CD4-positive, alpha-beta T cell treated with Interleukin-17A for 4 hours (primary cell): ENCODE measurements at places on chromosomes 11 and 22.

GRCh38 chr11:46533396-46534100 is 60.3 kb downstream of the AMBRA1 start:
- DNase-seq = no peak

GRCh38 chr22:31085493-31085824 is 4.3 kb downstream of the SMTN start:
- DNase-seq = no peak

GRCh38 chr22:35198738-35199137 is 58.6 kb upstream of the HMGXB4 start:
- DNase-seq = no peak

- no peak for DNase-seq
Measured at GRCh38 chr11:126502159-126502558, 146.7 kb downstream of the ST3GAL4 start.

DNA sequence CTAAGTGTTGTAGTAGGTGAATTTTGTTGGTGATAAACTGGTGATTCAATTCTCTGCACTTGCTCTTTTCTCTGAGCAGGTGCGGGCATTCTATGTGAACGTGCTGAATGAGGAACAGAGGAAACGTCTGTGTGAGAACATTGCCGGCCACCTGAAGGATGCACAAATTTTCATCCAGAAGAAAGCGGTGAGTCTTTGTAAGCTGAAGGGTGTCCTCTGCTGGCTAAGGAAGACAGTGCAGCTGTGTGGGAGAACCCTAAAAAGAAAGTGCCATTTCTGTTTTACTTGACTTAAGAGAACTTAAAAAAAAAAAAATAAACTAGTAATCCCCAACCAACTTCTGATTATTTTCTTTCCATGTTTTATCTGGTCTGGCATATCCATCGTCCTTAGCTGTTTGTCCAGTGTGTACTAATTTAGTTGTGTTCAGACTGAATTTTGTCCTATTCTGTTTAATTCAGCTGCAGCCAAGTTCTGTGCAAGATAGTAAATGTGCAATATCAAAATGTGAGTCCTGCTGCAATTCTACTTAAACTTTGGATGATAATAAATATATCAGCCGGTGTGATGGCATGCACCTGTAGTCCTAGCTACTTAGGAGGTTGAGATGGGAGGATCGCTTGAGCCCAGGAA is 29.6 kb downstream of the CAT start:
- DNase-seq = peak; percentile 37

GRCh38 chr22:28935713-28936112 is 52.3 kb downstream of the ZNRF3 start:
- no peak for DNase-seq

DNA sequence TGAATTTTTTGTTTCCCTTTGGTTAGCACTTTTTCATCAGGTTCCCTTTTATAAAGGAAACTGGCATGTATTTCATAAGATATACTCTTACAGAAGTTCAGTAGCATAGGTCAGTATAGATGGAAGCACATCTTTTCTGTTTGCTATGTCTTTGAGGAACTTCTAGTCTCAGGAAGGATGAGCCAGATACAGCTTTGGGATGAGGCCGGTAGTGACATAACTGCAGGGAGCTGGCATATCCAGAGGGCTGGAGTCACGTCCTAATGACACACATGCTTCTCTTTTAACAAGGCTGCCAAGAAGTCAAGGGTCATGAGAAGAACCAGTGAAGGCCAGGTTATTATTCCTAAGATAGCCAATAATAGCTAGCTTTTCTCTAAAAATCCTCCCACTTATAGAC is 33.3 kb upstream of the ADSL start:
- no peak for DNase-seq

GRCh38 chr22:18075720-18076497 is 1.9 kb upstream of the PEX26 start:
- peak; percentile 33 for DNase-seq

GRCh38 chr22:35930933-35931332 is 97.7 kb downstream of the RBFOX2 start:
- no peak for DNase-seq

- DNase-seq = no peak
Measured at GRCh38 chr22:49967706-49968208, 7.2 kb downstream of the PIM3 start.

- DNase-seq = no peak
Measured at GRCh38 chr11:105033343-105033742, 1.6 kb downstream of the CASP1 start.

GRCh38 chr11:130118636-130119387 is 40.8 kb upstream of the ST14 start:
- DNase-seq = peak; percentile 23

DNA sequence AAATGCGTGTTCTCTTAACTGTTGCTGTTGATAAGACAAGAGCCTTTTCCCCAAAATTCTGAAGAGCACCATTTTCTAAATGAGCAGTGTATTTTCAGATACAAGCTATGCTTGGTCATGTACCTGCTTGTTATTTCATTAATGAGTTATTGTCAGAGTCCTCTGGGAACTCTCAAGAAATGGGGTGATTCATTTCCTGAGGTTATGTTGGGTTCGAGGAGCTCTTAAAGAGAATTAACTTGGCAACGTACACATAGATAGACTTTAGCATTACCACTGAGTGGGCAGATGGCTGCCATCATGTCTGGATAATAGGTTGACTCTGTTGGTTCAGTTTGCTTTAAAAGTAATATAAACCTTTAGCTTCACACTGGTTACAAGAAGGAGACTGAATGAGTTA is 87.9 kb upstream of the SORL1-AS1 start:
- no peak for DNase-seq

DNA sequence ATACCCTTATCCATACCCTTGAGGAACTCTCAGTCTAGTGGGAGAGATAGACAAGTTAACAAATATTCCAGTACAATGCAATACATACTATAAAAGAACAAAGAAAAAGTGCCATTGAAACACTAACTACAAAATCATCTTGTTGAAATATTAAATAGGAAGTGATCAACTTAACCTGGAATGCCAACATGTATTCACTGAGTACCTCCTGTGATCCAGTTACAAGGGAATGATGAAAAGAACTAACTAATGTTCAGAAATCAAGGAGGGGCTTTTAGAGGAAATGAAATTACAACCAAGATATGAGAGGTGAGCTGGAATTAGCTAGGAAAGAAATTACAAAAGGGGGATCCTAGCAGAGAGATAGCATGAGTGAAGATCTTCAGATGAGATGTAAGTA is 6.2 kb upstream of the FIBIN start:
- DNase-seq = no peak

DNA sequence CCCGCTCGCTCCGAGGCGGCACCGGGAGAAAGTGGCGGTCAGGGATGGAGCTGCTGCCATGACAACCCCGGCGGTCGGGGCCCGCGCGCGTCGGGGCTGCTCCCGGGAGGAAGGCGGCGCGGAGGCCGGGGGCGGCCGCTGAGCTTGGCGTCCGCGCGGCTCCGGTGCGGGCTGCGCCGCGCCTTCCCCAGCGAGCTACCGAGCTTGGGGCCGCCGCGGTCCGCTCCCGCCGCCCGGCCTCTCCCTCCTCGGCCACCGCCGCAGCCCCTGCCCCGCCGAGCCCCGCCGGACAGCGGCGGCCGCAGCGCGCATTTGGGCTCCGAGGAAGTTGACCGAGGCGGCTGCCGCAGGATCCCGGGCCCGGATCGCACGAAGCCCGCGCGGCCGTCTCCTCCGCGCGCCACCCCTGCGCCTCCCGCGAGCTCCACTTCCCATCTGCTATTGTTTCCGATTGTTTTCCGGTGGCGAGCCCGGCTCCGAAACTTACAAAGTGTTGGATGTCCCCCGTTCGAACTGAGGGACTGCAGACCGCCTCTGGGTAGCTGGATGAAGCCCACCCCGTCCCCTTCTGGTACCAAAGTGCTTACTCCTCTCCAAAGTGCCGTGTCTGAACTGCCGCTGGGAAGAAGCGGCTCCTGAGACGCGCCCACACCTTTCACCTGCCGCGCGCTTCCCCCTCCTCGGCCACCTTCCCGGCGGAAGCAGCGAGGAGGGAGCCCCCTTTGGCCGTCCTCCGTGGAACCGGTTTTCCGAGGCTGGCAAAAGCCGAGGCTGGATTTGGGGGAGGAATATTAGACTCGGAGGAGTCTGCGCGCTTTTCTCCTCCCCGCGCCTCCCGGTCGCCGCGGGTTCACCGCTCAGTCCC is 540.3 kb downstream of the NTM start:
- no peak for DNase-seq

DNA sequence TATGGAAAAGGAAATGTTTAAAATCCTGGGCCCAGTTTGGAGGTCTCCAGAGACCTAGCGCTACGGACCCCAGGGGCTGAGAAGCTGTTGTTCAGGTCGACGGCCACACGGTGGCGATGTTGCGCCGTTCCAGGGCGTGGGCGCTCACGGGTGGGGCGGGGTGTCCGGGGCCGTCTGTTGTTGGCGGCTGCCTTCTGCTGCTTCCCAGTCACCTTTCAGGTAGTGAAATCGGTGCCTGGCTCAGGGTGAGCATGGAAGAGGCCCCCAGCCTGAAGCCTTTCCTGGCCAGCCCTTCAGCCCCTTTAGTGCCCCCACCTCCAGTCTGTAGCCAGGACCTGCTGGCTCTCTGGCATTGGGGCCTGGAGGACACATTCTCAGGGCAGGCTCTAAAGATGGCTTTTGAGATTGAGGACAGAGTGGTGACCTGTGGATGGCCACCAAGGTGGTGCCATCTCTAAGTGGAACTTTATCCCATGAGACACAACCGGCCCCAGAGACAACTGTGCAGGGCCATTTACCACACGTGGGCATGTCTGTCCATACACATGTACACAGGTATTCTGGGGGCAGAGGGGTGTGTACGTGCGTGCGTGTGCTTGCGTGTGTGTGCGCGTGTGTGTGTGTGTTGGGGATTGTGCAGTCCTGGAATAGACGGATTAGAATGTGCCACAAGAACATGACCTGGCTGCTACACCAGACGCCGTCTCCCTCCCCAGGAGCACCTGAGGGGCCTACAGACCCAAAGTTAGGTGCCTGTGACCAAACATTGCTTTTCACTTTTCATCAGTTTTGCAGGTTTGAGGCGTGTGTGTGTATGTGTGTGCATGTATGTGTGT is 53.8 kb downstream of the ST14 start:
- DNase-seq = peak; percentile 81

- no peak for DNase-seq
Measured at GRCh38 chr22:24430431-24431308, 3.3 kb downstream of the ADORA2A start.

GRCh38 chr11:134949121-134950090 is 537.4 kb upstream of the B3GAT1 start:
- DNase-seq = no peak

DNA sequence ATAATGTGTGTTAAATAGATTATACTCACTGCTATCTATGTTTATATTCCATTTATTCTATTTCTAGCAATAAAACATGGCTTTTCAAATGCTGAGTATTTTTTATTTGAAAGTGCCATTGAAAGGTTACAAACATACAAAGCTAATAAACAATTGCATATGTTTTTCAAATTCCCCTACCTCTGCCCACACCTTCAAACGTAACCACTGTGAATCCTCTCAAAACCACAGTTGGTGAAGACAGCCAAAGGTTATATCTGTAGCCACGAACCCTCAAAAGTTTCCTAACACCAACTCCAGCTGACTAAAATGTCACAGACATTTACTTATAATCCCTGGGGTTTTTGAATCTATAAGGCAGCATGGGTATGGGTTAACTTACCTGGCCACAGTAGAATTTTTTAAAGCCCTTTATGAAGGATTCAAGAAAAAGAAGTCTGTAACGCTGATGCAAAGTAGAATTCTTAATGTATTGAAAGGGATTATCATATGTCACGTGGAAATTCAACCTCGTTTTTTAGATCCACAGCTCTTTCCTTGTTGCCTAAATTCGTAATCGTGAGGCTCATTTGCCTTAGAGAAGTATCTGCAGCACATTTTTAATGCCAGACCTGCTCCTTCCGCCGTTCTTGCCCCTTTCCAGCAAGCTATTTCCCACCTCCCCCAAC is 122.5 kb upstream of the ZC3H12C start:
- no peak for DNase-seq
